ENCODE measurements at places on chromosomes 4 and X.
A peak's percentile ranks its signal among the peaks of the same experiment; 100 is the strongest.

GRCh38 chrX:68865300-68865699 is 36.5 kb downstream of the EFNB1 start:
- DNase-seq: no peak

DNA sequence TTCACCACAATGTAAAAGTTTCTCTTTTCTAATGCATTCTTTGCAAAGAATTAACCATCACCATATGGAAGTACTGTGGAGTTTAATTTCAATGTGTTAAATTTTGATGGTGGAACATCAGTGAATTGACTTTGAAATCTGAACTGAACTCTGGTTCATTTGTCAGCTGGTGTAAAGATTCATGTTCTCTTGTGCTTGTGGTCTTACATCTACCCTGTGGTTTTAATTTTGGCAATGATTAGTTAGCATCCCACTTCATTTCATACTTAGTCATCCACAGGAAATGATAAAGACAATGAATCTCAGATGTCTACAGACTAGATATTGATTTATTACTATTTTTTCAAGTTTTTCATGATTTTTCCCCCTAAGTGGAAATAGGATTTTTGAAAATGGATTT is 77.8 kb downstream of the GRID2 start:
- DNase-seq: no peak

DNA sequence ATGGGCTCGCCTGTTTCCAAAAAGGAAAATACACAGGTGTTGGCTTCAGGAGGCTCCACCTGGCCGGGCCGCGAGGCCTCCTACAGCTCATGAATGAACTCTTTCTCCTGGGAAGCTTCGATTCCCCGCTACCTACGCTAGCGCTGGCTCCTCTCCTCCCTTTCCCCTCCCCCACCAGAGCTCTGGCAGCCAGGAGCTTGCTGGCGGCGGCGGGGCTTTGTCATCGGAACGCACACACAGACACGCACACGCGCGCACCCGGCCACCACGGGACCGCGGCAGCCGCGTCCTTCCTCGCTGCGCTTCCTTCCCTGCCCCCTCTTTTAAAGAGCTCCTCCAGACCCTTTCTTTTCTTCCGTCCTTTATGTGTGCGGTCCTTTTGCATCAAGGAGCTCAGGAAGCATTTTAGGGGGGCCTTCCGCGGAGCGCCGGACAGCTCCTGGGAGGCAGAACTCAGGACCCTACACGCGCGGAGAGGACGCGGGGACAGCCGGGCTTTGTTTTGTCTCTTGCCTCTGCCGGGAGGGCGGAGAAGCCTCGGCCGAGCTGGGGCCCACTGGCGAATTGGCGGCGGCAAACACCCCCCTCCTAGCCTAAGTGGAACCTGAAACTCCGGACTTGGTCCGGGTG is 70.2 kb upstream of the BCOR start:
- no peak for DNase-seq

DNA sequence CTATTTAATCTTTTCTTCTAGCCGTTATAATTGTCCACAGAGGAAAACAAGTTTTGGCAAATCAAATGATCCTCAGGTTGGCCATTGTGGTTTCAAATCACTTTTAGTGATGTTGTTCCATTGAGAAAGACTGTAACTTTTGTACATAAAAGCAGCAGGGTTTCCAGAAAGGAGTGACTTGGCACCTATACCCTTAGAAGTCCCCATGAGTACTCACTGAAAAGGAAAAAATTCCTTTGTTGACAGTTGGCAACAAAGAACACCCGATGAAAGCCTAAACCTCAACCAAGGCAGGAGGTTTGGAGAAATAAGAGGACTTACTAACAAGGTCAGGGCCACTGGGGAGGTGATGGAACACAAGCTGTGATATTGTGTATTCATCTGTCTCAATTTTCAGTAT is 474.4 kb downstream of the RAPGEF2 start:
- no peak for DNase-seq

DNA sequence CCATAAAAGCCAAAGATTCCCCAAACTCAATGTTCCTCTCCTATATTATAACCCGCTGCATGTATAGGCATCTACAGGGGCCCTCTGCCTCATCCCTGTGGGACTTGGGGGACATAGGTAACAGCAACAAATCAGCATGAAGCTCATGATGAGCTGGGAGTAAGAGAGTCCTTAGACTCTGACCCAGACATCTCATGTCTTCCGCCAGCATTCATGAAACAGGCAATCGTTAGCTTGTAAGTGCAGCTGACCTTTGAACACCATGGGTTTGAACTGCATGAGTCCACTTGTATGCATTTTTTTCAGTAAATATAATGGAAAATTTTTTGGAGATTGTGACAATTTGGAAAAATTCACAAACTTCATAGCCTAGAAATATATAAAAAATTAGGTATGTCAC is 10.4 kb upstream of the SCOC start:
- no peak for DNase-seq

GRCh38 chr4:105140684-105141490 is 5.8 kb upstream of the TET2 start:
- DNase-seq: peak; percentile 76

GRCh38 chr4:108991551-108992328 is 228.9 kb upstream of the ETNPPL start:
- no peak for DNase-seq

DNA sequence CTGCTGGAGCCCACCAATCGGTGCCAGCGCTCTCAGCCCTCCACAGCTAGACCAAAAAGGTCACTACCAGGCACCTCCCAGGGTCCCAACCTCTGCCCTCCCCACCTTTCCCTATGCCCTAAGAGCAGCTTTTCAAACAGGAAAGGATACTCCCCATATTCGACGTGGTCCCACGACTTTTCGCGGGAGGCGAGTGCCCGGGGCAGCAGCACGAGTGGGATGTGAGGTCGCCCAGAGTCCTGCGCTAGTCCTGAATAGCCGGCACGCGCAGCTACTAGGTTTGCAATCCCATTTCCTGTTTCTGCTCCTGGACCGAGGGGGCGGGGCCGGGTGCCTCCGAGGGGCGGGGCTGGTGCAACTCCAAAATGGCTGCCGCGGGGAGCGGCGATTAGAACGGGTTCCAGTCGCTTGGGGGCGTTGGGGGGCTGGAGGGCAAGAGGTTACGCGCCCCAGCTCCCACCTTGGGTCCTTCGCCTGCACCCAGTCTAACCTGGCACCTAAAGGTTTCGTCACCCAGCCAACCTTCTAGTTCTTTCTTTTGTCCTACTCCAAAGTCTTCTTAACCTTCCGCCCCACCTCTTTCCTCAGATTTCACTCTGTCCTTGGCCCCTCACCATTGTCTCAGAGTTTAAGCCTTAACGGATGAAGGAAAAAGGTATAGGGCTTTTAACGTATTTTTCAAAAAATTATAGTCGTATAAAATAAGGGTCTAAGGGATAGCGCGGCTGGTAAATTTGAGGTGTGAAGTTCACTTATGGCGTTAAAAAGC is 85.0 kb upstream of the TENT5D start:
- no peak for DNase-seq

DNA sequence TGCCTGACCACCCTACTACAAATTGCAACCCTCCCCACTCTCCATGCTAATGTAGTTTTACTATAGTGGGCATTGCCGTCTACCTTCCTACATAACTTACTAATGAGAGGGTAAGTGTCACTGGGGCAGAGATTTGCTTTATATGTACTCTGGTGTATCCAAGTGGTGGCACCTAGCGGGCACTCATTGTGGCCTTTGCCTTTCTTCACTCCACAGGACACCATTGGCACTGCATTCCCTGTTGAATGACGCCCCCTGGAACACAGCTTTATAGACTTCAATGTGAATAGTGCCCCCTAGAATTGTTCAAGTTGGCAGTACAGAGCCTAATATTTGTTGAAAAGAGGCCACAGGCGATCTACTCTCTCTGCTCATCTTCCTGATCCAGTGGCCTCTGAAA is 215.8 kb downstream of the MID1IP1 start:
- DNase-seq: no peak

GRCh38 chr4:142339053-142339452 is 507.0 kb downstream of the INPP4B start:
- DNase-seq: no peak

DNA sequence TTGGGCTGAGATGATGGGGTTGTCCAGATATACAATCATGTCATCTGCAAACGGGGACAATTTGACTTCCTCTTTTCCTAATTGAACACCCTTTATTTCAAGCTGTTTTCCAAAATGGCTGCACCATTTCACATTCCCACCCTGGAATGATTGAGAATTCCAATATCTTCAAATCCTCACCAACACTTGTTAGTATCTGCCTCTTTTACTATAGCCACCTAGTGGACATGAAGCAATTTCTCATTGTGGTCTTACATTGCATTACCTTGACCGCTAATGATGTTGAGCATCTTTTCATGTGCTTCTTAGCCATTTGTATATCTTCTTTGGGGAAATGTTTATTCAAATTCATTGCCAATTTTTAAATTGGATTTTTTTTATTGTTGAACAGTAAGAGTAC is 364.8 kb downstream of the SMARCA1 start:
- no peak for DNase-seq

DNA sequence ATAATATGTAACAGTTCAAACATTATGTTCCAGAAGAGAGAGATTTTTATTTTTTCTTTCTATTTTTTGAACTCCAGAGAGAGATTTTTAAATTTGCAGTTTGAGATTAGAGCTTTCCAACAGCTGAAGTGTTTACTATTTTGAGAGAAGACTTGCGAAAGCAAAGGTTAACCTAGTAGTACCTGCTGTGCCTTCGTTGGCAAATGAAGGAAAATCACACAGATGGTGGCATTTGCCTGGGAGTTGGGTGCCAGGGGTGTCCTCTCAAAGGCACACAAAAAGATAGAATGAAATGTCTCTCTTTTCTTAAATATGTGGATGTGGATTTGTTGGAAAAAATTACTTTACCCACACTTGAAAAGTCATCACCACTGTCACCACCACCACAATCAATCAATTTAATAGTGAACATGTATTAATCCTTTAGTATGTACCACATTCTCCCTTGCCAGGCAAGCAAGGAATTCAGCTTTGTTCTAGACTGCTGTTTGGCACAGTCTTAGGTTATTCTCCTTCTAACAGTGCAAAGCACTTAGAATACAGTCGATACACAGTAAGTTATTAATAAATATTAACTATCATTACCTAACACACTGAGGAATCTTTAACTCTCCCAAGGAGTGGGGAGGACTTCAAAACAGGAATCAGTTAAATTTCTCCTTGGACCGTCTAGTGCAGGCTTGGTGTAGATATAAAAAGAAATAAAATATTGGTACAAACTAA is 838.2 kb upstream of the FTHL17 start:
- DNase-seq: no peak

DNA sequence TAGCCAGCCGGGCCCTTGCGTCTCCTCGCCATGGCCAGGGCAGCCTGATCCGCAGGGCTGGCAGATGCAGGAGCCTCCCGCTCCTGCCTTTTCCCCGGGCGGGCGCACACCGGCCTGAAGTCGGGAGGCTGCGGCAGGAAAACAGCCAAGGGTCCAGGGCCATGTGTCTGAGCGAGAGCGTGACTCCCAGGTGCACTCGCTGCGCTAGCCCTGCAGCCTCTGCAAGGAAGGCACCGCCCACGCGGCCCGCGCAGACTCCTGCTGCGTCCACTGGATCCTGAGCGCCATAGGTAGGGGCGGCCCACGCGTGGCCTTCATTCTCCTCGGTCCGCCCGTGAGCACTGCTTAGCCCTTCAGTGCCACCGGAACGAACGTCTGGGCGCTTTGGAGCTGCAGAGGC is 379.9 kb downstream of the TRAM1L1 start:
- DNase-seq: no peak

DNA sequence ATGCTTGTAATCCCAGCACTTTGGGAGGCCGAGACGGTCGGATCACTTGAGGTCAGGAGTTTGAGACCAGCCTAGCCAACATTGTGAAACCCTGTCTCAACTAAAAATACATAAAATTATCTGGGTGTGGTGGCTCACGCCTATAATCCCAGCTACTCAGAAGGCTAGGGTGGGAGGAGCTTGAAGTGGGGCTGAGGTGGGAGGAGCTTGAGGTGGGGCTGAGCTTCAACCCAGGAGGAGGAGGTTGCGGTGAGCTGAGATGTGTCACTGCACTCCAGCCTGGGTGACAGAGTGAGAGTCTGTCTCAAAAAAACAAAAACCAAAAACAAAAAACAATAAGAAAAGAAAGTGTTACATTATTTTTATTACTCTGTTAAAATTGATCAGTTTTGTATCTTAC is 1164.4 kb upstream of the IGFBP7 start:
- DNase-seq: no peak

DNA sequence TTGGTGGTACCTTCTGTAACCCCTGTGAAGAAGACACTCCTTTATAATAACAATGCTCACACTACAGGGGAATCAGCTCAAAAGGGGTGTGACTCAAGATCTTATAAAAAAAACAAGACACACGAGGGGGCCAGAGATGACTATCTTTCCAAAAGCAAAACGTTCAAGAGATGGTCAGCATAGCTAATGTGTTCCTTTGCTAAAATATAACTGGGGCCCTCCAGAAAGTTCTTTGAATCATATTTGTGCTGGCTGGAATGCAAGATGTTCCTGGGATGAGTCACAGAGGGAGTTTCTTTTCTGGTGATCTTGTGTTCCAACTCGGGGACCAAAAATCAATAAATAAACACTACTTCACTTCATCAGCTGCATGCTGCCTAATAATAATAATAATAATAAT is 46.5 kb downstream of the RAI2 start:
- no peak for DNase-seq

- no peak for DNase-seq
Measured at GRCh38 chr4:108361446-108361820, 192.7 kb upstream of the LEF1 start.

- no peak for DNase-seq
Measured at GRCh38 chr4:141658309-141658708, 21.9 kb downstream of the IL15 start.

GRCh38 chr4:144179152-144179739 is 38.7 kb upstream of the GYPA start:
- DNase-seq: no peak

- DNase-seq: no peak
Measured at GRCh38 chr4:75005727-75006126, 72.8 kb downstream of the PARM1 start.

Measured in CD4-positive, alpha-beta T cell treated with Interleukin-10 for 1 hour (primary cell).